NAMALWA (cell line): ENCODE measurements at places on chromosomes 16 and 17.

- no peak for DNase-seq
Measured at GRCh38 chr17:44390250-44390870, 911 bp upstream of the ITGA2B start.

DNA sequence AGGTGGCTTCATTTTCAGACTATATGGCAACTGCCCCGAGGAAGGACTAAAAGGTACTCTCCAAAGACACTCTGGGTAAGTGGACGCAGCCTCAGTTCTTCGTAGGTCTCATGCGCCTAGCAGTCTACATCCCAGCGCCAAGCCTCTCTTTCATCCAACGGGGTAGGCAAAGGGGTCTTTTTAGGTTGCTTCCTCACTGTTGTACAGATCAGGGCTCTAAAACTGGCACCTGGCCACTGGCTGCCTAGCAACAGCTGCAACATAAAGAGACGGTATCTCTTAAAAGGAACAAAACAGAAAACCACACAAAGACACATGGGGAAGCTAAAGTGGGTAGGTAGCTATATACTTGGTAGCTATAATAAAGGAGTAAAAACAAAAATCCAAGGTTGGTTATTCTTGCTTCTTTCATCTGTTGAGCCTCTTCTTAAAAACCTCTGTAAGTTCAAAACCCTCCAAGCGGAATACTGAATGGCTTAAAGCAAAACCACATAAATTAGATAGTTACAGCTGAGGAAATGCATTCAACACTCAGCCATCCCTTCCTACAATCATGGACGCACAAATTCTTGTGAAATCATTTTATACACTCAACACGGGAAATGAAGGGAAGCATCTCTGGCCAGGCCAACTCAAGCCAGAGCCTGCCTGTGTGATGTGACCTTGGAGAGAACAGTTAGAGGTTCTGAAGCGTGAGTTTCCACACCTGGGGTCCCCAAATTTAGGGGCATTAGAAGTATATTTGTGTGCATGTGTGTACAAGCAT is 22.7 kb downstream of the CYTH1 start:
- DNase-seq, result peak; percentile 95

GRCh38 chr17:47257651-47258339 is 4.2 kb downstream of the ITGB3 start:
- no peak for DNase-seq

DNA sequence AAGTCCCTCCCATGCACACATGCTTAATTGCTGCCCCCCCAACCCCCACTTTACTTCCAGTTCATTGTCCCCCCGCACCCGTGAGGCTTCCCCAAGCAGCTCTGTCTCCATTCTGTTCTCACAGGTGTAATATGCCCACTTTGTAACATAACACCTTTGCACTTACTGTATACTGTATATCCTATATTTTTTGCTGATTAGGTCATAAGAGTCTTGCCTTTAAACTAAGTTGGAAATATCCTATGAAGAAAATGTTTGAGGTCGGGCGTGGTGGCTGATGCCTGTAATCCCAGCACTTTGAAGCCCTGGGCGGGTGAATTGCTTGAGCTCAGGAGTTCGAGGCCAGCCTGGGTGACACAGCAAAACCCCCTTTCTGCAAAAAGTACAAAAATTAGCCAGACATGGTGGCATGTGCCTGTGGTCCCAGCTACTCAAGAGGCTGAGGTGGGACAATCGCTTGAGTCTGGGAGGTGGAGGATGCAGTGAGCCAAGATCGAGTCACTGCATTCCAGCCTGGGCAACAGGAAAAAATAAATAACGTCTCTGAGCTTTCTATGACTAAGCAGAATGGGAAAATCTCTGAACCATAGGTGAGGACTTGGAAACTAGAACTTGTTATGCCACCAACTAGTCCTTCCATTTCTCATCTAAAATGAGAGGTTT is 76.1 kb downstream of the TNRC6C start:
- DNase-seq, result no peak

DNA sequence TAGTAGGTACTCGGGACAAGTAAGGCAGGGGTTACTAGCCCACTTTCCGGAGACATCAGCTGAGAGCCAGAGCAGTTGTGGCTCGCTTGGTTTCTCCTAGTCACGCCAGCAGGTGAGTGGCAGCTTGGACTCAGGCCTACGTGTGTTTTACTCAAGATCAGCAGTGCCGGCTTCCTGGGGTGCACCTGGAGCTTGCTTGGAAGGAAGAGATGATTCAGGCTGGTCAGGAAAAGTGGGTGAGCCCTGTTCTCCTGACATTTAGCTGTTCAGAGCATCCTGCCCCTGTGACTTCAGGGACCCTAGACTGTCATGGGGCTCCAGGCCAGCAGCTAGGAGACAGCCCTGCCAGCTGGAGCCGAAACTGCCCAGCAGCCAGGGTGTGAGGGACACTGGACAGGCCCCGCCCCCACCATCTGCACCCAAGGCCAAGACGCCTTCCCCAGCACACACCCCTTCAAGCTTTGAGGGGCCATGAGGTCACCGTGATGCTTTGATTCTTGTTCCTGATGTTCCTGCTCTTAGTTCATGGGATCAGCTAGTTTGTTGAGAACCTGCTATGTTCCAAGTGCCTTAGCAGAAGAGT is 238.0 kb upstream of the CIBAR2 start:
- DNase-seq, result no peak

DNA sequence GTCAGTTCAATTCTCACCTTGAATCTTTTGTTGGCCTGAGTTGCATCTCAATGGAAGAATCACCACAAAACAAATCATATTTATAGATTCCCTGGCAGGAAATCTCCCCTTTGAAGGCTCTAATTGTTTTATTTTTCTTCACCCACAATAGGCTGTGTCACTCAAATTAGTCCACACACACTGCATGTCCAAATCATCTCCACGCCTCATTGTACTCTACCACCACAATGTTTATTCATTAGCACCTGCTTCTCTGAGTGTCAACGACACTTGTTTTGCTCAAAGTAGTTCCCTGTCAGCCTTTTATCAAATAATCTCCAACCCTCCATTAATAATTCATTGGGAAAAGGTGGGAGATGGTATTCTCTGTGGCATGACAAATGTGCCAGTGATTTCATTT is 164.3 kb downstream of the ABCC12 start:
- no peak for DNase-seq

GRCh38 chr17:45315648-45316433 is 979 bp downstream of the MAP3K14 start:
- DNase-seq, result peak; percentile 59

DNA sequence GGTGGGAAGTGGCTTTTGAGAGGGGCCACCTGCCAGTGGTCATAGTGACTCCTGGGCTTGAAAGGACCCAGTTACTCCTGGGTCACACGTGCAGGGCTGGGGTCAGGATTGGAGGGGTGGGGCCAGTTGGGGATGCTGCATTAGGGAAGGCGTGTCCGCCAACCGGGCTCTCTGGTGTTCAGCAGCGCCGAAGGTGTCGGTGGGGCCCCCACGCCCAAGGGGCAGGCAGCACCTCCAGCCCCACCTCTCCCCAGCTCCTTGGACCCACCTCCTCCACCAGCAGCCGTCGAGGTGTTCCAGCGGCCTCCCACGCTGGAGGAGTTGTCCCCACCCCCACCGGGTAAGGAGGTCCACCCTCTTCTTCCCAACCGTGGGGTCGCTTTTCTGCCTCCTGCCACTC is 9.5 kb downstream of the ABI3 start:
- DNase-seq, result no peak

- DNase-seq, result no peak
Measured at GRCh38 chr16:1343428-1344242, 8.0 kb downstream of the TSR3 start.

DNA sequence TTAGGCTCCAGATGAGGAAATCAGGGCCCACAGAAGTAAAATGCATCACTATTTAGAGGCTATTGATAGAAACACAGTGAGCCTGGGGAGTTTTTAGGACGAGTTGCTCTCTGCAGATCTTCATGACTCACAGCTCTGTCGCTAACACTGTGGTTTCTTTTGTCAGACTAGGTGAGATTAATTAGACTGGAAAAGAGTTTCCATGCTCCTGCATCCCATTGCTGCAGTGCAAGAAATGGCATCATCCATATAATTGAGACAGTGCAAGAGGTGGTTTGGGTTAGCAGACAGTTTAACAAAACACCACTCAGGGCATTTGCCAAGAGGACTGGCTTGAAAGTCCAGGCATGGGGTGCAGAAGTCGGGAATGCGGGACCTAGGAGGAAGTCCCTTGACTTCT is 198.8 kb upstream of the CACNG5 start:
- no peak for DNase-seq

GRCh38 chr16:50657241-50657640 is 23.9 kb downstream of the SNX20 start:
- no peak for DNase-seq

GRCh38 chr16:85789773-85790172 is 9.6 kb downstream of the EMC8 start:
- DNase-seq, result no peak

DNA sequence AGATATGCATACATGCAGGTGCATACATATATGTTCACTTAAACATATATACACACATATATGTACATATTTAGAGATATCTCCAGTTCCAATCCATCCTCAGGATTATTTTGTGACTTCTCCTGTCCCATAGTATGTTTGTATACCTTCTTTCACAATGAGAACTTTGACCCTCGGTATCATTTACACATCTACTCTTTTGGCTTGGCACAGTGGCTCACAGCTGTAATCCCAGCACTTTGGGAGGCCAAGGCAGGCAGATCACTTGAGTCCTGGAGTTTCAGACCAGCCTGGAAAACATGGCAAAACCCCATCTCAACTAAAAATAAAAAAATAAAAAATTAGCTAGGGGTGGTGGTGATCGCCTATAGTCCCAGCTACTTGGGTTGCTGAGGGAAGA is 148.1 kb upstream of the CCL2 start:
- DNase-seq, result no peak

DNA sequence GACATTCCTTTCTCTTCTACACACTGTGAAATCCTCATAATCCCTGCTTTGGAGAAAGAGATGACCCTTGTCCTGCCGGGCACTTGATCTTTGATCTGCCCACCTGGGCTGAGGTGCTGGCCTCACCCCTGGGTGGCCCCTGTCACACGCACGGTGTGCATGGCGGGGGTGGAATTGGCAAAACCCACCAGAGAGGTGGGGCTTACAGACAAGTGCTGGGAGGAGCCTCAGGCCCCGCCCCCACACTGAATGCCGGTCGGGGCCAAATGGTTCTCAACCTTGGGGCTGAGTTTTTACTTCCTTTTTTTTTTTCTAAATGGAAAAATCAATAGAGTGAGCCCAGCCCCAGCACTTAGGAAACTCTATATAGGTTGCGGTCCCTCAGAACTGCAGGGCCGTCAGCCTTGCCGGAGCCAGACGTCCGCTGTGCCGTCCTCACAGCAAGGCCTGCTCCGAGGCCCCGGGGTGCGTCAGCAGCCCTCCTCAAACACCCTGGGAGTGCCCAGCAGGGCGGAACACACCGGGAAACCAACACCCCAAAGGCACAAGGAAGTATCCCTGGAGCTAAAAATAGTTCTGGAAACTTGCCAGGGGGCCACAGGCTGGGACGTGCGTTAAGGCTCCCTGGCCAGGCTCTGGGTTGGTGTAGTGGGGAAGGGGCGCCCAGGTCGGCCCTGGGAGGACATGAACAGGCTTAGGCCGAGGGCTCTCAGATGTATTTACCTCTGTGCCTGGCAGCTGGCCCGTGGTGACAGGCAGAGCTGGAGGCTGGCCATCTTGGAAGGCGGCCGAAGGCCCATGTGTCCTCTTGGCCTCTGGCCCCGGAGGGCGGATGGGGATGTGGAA is 11.0 kb downstream of the GPRC5C start:
- peak; percentile 73 for DNase-seq

DNA sequence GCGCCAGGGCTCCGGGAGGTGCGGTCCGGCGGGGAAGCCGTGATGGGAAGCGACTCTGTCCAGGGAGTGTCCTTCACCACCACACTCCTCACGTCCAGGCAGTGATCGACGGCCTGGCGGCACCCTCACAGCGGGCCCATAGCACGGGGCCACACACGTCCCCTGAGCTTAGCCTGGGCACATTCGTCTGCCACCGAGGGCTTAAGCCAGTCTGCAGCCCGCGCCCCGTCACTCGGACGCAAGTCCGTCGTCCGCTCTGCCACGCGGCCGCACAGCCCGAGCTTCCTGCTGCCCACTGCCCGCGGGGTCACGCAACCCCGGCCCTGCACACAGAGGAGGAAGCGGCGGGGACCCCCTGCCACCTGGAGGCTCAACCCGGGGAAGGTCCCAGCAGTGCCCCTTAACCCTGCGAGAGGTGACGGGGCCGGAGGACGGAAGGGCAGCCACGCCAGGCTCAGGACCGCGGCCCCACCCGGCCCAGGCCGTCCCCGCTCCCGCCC is 3.0 kb upstream of the TBX2 start:
- DNase-seq, result no peak

DNA sequence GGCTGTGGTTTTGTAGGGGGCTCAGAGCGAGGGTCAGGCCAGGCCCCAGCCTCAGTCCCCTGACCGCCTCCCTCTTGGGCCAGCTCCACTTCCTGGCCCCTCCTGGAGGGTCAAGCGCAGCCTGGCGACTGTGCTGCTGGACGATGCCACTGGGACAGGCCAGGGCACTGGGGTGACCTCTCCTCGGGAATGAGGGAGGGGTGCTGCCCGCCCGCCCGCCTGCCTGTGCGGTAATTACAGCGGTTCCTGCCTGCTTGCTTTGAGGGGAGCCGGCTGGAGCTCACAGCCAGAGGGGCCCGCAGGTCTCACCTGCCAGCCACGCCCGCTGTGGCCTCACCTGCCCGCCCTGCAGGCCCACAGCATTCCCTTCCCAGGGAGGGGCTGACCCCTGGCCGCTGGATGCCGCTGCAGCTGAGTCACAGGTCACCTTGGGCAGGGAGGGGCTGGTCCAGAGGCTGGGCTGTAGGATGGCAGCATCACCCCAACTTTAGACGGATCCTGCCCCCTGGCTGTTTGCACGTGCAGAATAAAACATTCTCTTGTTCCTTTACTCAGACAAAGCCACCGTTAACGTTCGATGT is 76.7 kb upstream of the CBX4 start:
- peak; percentile 39 for DNase-seq

- no peak for DNase-seq
Measured at GRCh38 chr17:57645950-57646665, 99.0 kb downstream of the CCDC182 start.

DNA sequence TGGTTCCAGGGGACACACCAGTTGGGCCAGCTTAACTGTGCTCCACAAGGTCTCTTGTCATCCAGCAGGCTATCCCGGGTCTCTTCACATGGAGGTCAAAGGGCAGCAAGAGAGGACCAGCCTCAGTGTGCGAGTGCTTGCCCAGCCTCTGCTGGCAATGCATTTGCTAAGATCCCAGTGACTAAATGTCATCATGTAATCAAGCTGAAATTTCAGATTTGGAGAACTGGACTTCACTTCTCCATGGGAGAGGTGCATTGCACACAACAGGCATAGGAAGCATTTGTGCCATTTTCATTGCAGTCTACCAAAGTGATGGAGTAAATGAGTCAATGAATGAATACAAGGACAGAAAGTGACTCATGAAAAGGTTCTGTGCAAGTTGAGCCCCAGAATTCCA is 51.2 kb upstream of the KDM8 start:
- no peak for DNase-seq

DNA sequence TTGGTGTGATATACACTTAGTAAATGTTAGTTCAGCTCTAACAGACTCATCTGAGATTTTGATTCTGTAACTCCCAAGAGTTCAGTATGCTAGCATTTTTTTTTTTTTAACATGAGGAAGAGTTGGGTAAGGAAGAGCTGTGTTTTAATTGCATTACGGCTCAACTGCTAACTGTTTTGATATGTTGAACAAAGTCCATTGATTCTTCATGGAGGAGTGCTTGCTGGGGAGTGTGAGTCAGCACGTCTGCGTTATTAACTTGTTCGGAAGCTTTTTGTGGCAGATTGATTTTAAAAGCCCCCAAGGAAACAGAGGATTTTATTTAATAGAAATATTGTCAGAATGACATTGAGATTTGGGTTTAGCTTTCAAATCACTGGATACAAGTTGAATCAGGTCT is 45.8 kb downstream of the PITPNC1 start:
- DNase-seq, result no peak
